ENCODE measurements at places on chromosomes 16 and 17.

GRCh38 chr16:51261919-51262318, 110.8 kb upstream of the SALL1 start:
- DNase-seq: no peak

GRCh38 chr16:57679016-57679415, 10.9 kb downstream of the ADGRG3 start:
- DNase-seq: no peak

GRCh38 chr17:9022573-9023391, 1.5 kb downstream of the NTN1 start:
- peak; percentile 52 for DNase-seq

DNA sequence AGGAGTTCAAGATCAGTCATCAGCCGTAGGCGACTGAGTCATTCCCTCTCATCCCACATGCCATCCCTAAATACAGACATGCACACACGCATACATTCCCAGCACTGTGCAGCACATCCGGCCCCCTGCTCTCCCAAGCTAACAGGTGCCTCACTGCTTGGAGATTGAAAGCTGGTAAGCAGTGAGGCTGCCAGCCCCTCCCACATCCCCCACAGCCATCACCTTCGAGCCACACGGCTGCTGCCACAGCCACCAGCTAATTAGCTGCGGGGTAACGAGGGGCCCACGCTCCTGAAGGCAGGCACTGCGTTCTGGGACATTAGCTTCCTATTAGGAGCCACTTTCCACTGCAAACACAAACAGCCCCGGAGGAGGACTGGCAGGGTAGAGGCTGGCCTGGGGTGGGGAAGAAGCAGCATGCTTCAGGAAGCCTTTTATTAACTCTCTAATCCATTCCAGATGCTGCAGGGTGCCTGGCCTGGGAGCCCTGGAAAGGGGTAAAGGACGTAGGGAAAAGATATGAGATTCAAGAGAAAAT, 179.6 kb downstream of the CCT6B start:
- DNase-seq: no peak

GRCh38 chr16:54937671-54938211, 7.1 kb downstream of the IRX5 start:
- no peak for DNase-seq

- no peak for DNase-seq
These were observed 238.8 kb downstream of the SLC39A11 start for GRCh38 chr17:72853440-72854415.

DNA sequence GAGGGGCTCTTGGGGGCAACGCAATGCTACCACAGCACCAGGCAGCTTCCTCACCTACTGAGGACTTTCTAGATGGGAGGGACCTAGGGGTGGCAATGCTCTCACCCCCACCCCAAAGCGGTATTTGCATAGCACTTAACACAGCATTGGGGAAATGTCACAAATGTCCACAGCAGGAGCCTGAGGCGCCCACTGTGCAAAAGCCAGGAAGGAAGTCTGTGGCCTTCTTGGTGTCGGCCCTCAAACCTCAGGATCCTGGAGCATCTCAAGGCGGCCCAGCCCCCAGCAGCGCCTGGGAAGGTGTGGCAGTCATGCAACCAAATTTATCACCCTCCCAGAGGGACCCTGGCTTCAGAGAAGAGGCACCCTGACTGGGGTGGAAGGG, 45.3 kb downstream of the WNT3 start:
- DNase-seq: no peak

DNA sequence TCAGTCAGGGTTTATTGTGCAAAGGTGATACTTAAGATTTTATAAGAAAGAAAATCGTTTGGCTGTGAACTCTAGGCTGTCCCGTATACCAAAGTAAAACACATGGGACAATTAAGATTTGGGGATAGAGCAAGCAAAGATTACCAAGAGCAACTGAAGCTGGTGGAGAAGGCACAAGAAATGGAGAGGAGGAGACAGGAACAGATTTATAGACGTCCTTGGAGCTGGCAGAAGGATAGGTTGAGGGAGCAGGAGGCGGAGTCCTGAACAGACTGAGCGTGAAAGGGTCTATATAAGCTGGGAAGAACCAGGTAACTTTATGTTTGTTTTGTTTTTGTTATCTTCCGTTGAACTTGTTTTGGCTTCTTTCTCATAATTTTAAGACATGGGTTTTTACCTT, 3.8 kb downstream of the TNRC6C start:
- DNase-seq: no peak

- no peak for DNase-seq
These were observed 610 bp downstream of the VPS4A start for GRCh38 chr16:69311533-69312387.

- no peak for DNase-seq
These were observed 1762.2 kb downstream of the TP53TG3F start for GRCh38 chr16:35221482-35222185.

Data from activated T-cell treated with anti-CD3 and anti-CD28 coated beads, Interleukin-2, amount 50 U/mL, for 24 hours (primary cell).